ENCODE measurements at places on chromosomes 16 and 17.

DNA sequence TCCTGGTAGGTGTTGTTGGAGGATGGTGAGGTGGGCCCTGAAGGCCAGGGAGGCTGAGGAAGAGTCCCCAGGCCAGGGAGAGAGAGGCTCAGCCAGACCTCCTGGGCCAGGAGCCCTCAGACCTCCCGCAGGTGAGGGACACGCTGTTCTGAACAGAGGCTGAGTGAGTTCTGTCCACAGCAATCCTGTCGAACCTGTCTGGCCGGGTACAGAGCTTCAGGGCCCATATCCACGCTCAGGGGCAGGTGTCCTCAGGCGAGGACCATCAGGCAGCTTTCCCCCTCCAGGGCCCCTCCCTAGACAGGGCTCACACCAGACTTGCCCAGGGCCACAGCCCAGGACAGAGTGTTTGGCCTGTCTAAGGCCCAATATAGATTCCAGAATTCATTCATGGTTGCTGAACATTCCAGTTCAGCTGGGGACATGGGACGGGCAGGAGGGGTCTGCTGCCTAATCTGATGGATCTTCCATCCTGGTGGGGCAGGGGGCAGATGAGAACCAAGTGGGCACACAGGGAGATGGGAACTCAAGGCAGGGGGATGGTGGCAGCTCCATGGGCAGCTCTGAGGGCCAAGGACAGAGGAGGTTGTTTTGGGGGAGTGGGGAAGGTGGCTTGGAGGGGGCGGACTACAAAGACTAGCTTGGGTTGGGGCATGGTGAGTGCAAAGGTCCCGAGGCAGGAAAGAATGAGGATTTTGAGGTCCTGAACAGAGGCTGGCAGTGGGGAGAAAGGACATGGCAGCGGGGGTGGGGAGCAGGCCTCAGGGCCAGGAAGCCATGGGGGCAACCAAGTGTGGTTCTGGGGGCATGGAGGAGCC is 23.4 kb upstream of the MPRIP start:
- DNase-seq = no peak

DNA sequence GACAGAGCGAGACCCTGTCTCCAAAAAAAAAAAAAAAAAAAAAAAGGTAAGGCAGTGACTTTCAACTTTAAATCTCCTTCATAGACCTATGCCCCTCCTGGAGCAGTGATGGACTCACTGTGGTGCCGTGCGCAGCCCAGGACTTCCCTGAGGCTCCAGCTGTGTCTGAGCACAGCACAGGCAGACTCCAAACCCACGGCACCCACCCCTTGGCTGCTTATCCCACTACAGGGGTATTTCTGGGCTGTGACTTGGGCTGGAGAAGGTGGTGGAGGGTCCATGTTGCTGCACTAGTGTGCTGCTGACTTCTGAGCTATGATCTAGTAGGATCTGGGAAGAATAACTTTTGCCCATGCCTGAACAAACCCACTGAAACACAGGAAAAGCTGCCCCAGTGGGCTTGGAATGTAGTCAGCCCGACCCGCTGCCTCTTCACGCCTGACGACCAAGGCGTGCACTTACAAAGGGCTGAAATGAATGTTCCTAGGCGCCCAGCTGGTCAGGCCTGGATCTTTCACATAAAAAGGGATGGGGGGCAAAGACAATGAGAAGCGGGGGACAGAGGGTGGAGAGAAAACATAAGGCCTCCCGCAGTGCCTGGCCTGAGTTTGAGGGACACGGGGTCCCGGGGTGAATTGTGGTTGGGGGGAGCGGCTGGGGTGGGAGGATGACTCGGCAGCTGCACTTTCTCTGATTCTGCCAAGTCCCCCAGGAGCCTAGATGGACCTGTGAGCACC is 83.0 kb downstream of the IRF8 start:
- no peak for DNase-seq

- DNase-seq = no peak
These were observed 11.4 kb upstream of the DUS1L start for GRCh38 chr17:82076785-82077591.

DNA sequence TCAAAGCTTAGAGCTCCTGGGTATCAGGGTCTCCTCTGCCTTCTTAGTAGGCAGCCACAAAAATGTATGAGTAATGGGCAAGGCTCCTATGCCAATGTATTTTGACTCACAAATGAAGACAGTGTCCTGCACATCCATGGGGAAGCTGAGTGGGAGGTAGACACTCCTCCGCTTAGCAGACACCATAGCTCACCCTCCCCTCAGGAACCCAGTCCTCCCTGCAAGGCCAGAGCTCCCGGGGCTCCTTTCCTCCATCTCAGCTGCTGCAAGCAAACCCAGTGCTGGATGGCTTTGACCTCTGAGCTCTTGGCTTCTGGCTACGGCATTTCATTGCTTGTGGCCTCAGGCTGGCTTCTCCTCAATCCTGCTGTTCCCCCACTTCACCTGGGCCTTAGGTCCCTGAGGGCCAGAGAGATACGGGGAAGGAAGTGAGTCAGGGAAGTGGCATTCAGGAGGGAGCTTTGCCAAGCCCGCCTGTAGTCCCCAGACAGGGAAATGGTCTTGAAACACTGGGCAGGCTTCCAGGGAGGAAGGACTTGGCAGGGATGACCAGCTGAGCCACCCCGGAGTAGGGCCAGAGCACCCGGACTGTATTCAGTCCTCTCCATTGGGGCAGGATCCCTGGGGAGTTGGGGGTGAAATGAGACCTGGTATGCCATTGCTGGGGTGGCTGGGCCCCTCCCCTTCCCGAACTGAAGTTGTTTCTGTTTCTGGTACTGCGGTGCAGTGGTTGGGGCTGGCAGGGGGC is 4.5 kb downstream of the ABCC3 start:
- peak; percentile 99 for DNase-seq

- no peak for DNase-seq
These were observed at the start of gene C1QTNF8 for GRCh38 chr16:1096169-1097082. Gene C1QTNF8, minus strand, starts transcription at chr16:1096244. Its CDS starts 1,322 bp downstream, at chr16:1094922.

GRCh38 chr17:60332574-60332973 is 59.4 kb downstream of the USP32 start:
- peak; percentile 40 for DNase-seq

DNA sequence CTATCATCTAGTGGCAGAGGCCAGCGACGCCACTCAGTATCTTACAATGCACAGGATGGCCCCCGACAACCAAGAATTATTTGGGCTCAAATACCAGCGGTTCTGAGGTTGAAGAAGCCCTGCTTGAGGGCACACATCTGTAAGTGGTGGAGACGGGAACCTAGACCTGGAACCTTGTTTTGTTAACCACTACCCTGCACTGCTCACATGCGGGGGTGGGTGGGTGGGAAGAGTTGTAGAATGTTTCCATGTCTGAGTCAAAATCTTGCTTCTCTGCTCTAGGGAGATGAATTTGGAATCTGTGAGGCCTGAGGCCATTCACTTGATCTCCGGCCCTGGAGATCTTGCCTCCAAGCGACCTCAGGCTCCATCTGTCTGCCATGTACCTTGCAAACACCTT is 44.1 kb downstream of the ABCC1 start:
- DNase-seq = no peak

DNA sequence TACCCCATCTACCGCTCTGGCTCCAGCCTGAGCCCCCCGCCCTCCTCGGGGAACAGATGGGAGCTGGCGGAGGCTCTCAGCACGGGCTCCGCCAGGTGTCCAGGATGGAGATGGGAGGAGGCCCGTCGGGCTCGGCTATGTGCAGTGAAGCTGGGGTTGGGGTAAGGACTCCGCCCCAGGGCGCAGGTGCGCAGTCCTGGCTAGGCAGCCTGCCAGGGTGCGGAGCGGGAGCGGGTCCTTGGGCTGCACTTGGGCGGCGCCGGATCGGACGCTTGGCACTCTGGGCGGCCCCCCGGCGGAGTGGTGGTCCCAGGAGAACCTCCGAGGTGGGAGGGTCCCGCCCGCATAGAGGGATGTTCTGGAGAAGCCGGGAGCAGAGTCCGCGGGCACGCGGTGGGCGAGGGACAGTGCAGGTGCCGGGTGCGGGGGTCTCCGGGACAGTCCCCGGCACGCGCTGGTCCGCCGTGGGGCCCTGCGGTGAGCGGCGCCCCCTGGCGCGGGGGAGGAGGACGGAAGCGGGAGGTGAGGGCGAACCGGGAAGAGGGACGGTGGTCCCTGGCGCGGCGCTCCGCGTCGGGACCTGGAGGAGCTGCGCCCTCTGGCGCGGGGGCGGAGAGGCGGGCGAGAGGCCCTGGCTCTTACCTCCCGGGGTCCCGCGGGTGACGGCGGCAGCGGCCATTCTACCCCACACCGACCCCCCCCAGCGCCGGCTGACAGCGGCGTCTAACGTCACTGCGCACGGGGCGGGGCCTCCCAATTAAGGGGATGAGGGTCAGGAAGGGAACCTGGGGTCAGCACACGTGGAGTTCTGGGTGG is at the start of gene CAMTA2:
TSS of gene CAMTA2 (minus strand) at position 725 of the 816 bp plus-strand sequence. CDS start 1,453 bp downstream, outside the sequence.
- peak; percentile 84 for DNase-seq

DNA sequence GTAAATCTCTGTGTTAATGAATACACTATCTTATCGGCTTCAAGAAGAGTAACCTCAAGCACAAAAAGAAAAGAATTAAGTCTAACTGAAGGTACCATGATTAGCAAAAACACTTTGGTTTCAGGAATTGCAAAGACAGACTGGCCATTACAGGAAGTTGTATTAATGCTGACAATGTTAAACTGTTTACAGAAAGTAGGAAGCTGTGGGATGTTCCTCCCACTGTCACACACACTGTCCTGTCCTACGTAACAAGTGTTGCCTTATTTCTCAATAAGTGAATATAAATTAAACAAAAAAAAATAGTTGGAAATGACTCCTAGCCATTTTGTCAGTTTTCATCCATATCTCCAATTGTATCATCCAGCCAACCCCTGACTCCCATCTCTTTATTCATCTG is 8.6 kb downstream of the GNA13 start:
- no peak for DNase-seq

DNA sequence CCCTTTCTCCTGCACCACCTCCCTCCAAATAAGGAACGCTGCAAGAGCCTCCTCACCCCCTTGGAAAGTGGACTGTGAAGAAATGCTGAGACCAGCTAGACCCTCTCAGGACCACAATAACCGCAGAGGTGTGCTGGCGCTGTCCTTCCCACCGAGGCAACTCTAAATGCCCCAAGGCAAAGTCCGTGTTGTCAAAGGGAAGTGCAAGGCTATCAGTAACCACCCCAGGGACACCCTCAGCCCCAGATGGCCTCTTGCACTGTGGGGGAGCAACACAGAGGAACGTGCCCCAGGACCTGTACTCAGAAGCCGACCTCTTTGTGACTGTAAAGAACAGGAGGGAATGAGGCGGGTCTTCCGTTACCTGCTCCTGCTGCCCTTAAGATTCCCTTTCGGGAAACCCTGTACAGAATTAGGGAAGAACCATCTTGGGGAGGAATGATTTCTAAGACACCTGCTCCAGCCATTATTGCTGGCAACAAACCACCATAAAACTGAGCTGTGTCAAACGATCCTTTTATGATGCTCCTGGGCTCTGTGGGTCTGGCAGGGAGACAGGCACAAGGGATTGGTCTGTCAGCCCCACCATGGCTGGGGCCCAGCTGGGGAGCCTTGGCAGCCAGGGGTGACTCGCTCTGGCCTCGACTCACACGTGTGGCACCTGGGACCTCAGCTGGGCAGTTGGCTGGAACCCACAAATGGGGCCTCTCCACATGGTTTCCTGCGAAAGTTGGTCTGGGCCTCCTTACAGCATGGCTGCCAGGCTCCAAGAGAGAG is 14.6 kb upstream of the MED9 start:
- no peak for DNase-seq

GRCh38 chr17:16470265-16470664 is 21.7 kb downstream of the LRRC75A start:
- no peak for DNase-seq

GRCh38 chr17:76086384-76086783 is 7.4 kb downstream of the ZACN start:
- DNase-seq = no peak

GRCh38 chr16:46947900-46948547 is 25.4 kb downstream of the DNAJA2 start:
- DNase-seq = peak; percentile 20

DNA sequence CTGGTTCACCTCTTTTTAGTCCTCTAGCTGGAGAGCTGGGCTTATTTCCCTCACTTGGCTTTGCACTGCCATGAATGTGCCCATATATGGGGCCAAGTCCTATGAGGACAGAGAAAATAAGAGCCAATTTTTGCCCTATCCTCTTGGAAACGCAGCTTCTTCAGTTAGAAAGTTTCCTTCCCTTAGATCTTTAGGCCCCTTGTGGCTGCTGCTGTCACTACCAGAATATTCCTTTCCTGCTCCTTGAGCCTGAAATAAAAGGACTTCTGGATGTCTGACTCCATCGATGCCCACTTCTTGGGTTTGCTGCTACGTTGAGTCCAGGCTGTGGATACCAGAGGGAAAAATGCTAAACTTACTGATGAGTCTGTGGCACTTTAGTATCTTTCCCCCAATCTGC is 487.1 kb downstream of the GRIN2A start:
- no peak for DNase-seq

DNA sequence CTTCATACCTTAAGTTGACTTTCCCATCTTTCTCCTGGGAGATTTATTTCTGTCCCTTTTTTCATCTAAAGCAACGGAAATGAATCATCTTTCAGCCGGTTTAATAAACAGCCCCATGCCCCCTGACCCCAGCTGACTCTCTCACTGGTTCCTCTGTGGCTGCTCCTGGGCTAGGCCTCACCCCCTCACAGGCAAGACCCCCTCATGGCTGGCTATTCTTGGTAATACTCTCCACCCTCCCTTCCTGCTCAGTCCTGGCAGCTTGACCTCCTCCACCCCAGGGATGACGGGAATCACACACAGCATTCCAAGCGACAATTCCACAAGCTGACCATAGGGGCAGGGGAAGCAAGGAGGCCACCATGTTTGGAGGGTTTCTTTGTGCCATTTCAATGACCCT is 1.5 kb upstream of the ADAP2 start:
- no peak for DNase-seq

DNA sequence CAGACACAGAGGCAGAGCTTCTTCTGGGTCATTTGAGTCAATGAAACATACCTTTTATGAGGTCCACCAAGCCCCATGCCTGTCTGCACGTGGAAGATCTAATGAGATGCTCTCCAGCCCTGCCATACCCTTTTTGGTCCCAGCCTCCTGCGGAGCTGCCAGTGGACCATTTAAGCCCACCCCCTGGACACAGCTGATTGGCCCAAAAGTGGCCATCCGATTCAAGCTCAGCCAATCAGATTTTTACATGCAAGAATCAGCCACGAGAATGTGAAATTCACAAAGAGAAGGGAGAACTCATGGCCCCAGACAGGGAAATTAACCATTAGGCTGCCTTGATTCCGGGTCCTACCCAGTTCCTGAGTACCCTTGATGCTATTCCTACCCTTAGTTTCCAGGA is 231.0 kb upstream of the EEF2KMT start:
- DNase-seq = no peak

DNA sequence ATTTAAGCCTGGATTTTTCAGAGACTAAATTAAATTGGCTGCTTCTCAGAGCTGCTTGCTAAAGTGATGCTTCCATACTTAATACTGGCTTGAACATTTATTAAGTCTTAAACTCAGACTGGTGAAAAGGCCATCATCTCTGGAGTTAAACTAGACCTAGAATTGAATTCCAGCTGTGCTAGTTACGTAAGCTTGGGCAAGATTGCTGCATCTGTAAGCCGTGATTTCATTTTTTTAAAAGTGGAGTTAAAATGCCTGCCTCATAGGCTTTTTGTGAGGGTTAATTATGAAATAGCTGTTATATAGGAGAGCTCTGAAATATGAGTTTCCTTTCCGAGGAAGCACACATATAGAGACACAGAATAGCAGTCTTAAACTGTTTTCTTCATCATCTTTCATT is 84.7 kb downstream of the VAT1L start:
- DNase-seq = no peak

- DNase-seq = no peak
These were observed 48.8 kb upstream of the DLX4 start for GRCh38 chr17:49920030-49920769.

GRCh38 chr17:7133916-7134315 is 19.3 kb upstream of the ASGR2 start:
- DNase-seq = no peak

All from fibroblast of skin of right biceps (primary cell).